ENCODE measurements at places on chromosomes 5 and 9. TPM values are rescaled to one million over a fixed set of nuclear protein-coding genes. Genes with fewer than 3 reads are reported as not detected.
A peak's percentile ranks its signal among the peaks of the same experiment; 100 is the strongest.

- DNase-seq = no peak
These were observed 17.9 kb downstream of the MRNIP start for GRCh38 chr5:179840766-179841165.

GRCh38 chr5:58904737-58905136 is 321.9 kb downstream of the RAB3C start:
- DNase-seq = no peak

DNA sequence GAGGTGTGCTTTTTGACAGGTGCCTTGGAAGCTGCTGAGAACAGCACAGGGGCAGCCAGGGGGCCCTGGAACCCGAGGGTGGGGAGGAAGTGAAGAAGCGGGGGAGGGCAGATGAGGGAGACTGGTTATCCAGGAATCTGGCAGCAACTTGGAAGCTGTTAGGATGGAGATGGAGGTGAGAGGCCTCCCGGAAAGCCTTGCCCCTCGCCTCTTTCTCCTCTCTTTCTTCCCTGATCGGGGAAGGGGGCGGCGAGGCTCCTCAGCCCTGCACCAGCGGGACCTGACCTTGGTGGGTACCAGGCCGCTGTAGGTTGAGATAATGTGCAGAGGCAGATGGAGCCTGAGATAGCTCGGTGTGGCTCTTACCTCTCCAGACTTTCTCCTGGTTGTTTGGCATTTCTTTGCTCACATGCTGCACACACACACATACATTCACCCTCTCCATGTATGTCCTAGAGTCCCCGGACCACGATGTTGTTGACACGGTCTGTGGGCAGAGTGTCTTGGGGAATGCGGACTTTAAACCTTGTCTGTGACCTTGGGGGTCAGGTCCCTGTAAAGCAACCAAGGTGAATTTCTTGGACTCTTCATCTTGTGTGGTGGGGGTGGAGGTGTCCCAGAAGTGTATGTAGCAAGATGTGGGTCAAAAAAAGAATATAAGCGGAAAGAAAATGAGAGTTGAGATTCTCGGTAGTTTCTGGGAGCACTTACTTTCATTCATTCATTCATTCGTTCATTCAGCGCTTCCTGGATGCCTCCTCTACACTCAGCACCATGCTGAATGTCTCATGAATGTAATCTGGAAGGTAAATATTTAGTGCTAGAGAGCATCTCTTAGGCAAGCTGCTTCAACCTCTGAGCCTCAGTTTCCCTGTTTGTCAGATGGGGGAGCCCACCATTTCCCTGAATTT is 1.6 kb downstream of the WWC1 start:
- no peak for DNase-seq

DNA sequence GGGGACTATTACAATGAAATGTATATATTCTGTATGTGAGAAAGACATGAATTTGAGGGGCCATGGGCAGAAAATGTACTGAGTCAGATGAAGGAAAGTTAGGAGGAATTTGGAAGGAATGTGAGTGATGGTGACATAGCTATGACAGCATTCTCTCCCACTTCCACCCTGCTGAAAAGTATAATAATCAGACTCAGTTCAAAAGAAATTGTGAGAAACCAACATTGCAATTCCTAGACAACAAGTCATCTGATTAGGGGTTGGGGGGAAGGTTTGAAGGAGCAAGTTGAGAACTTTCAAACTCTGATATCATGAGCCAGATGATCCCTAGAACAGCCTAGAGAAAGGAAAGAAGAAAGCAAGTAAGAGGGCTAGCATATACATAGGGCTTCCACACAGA is 370.6 kb downstream of the DMRTA1 start:
- no peak for DNase-seq

- DNase-seq = no peak
These were observed 102.0 kb downstream of the DMRTA1 start for GRCh38 chr9:22548625-22549024.

DNA sequence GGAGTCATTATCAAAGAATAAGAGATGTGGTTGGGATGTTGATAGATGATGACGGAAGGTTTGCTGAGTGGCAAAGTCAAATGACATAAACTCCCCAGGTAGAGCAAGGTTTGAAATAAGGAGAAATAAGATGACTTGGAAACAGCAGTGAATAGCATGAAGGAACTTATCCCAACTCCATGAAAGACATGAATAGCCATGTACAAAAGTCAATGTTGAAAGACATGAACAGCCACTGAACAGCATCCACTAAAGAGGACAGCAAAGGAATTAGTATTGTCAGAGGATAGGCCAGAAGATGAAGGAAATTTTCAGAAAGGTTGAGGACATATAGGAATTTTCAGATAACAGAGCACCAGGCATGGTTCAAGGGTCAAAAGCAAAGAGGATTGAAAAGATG is 286.0 kb upstream of the FBXL7 start:
- DNase-seq = no peak

DNA sequence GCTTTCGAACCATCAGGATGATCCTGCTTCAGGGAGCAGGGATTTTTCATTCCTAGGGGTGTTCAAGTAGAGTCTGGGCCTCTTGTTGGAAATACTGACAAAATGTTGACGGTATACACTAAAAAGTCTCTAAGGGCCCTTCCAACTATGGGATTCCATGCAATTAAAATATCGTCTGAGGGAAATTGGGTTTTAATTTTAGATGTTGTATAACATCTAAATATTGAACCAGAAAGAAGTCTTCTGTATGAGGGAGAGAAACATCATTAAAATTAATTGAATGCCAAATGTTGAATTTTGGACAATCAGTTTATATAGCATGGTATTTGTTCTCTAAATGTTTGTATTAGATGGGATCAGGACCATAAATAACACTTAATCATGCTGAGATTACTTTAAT is 25.7 kb upstream of the DAB2 start:
- DNase-seq = no peak

DNA sequence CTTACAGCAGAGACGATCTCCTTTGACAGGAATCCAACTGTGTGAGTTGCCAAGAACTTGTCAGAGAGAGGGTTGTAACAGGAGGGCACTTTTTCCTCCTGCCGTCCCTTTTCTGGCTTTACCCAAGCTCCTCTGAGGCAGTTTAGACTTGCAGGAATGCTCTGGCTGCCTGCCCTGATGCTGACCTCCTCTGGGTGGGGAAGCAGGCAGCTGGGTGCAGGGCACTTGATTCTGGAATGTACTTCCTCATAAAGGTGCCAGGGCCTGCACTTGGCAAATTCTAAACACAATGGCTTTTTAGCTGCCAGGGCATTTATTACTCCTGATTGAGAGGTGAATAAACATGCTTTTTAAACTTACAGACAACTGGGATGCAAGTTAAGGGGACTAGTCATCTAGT is 190.4 kb downstream of the EPB41L4A start:
- peak; percentile 96 for DNase-seq

GRCh38 chr9:108688051-108688450 is 167.7 kb downstream of the ACTL7B start:
- no peak for DNase-seq

Gene CFAP90
- not detected for total RNA-seq

Gene ITK
- not detected for total RNA-seq

Gene ATG12
- total RNA-seq = 62.7 TPM

Gene CCNH
- total RNA-seq = 50.1 TPM
